ENCODE measurements at places on chromosomes 6 and 20. TPM values are rescaled to one million over a fixed set of nuclear protein-coding genes. Genes with fewer than 3 reads are reported as not detected.

DNA sequence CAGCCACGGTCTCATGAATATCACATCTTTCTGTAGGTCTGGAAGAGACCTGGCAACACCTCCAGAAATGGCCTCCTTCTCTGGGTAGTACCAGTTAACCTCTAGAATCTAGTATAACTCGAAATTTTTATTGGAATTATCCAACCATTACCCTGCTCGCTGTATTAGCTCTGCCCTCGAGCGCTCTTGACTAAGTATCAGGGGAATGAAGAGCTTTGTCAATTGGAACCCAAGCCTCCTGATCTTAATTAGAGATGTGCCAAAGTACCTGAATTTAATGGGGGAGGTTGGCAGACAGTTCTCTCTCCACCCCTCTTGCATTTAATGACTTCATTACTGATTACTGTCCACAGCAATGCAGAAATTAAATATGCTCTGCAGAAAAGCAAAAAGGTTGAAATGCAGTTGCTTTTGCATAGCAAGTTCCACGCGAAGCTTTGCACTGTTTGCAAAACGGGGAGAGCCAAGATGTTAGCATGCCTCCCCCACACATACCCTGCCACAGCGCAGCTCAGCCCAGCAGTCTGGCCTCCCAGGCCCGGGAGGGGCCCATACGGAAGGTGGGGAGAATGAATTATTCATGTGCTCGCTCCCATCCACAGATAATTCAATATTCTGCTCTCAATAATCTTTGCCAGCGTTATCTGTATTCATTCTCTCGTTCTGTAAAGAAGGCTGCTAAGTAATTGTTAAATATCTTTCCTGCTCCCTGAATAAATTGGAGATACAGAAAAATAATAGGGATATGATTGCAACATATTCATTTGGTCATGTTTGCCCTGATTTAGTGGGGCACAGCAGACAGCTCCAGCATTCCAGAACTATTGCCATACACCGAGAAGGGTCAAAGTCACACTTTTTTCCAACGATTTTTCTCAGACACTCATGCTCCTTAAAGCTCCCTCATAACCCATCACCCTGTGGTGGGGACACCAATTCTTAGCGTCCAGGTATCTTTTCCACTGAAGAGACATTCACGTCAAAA, 305.8 kb downstream of the CDH26 start:
- no peak for DNase-seq

DNA sequence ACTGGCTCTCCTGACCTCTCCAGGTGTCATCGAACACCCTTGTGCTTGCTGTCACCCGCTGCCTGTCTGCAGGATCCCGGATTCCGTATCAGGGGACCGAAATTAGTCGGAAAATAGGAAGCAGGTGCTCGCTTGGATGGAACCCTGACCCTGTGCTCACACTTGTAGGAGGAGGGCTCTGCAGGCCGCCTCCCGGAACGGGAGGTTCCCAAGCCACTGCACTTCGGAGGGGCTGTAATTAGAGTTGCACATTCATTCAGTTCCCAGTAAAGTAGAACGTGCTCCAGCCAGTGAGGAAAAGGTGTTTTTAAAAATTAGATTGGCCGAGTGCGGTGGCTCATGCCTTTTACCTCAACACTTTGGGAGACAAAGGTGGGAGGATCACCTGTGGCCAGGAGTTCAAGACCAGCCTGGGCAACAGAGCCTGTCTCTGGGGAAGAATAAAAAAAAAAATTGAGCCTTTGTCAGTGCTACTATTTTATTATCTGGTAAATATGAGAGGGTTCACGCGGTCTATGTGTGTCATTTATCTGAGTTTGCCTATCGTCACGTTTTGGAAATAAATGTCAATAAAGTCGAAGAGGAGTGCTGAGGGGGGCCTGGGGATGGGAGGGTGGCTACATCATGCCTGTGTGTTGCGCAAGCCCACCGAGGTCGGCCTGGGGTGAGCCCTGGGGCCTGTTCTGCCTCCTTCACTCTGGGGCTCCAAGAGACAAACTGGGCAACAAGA, 1.5 kb upstream of the GMEB2 start:
- peak; percentile 60 for DNase-seq

GRCh38 chr6:30939473-30939872, 1.3 kb upstream of the MUCL3 start:
- DNase-seq = no peak

- no peak for DNase-seq
Measured at GRCh38 chr6:113574147-113574546, 283.0 kb upstream of the MARCKS start.

GRCh38 chr6:9315966-9316650, 880.8 kb upstream of the SLC35B3 start:
- DNase-seq = no peak

- DNase-seq = no peak
Measured at GRCh38 chr6:28585335-28585734, 59.7 kb downstream of the GPX5 start.

GRCh38 chr20:40676491-40677269, 12.4 kb downstream of the MAFB start:
- DNase-seq = no peak

GRCh38 chr20:35886537-35886936, 67.8 kb downstream of the SCAND1 start:
- DNase-seq = no peak

- DNase-seq = no peak
Measured at GRCh38 chr6:28218312-28219248, 6.5 kb upstream of the ZSCAN9 start.

DNA sequence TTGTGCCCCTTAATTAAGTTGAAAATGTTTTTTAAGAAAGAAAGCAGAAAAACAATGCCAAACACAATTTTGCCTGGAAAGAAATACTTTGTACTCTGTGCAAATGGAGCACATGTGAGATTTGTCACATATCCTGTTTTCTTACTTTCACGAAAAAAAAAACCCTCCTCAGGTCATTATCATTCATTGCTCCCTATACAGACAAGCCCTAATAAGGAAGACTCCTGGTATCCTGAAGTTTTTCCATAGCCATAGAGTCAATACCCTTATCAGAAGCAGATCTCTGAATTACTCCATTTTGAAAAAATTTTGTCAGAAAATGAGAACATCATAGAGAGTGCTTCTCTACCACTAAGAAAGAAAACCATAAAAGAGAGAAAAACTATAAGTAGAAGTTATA, 14.0 kb upstream of the NT5E start:
- no peak for DNase-seq

- no peak for DNase-seq
Measured at GRCh38 chr20:37393863-37394542, 48.1 kb downstream of the SRC start.

- no peak for DNase-seq
Measured at GRCh38 chr20:57118964-57119363, 147.5 kb downstream of the BMP7 start.

- DNase-seq = no peak
Measured at GRCh38 chr6:126743076-126743475, 375.4 kb upstream of the RSPO3 start.

DNA sequence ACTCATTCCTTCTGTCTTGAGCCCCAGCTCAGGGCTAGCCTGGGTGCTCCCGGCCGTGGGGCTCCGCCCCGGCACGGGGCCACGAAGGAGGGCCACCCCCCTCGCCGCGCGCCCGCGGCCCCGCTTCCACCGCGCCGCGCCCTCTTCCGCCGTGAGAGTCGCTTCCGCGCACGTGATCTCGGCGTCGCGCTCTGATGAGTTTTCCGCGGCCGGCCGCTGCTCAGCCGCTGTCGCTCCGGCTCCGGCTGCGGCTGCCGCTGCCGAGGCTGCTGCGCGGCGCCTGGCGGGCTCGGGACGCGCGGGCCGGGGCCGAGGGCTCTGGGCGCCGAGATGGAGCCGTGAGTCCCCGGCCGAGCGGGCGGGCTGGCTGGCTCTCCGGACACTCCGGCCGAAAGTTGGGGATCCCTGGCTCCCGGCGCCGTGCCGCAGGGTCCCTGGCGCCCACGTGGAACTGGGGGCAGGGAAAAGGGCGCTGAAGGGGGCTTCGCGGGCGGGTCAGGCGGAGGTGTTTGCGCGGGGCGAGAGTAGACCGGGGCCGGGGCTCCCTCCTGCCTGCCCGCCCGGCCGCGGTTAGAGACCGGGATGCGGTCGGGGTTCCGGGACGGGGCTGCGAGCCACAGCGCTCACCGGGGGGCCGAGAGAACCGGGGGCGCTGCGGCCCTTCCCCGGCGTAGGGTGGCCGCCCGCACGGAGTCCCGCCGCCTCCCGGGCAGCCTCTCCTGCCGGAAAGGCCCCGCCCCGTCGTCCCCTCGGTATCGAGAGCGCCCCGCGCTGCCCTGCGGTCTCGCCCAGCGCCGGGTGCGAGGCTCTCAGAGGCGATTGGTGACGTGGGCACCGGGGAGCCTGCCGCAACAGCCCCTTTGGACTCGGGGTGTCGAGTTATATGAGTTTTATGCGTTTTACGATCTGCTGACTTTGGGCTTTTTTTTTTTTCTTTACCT, at the start of gene TMEM181:
TMEM181 (plus strand) TSS at position 197 of the 941 bp plus-strand sequence; CDS start at position 331, 134 bp downstream.
- peak; percentile 83 for DNase-seq

DNA sequence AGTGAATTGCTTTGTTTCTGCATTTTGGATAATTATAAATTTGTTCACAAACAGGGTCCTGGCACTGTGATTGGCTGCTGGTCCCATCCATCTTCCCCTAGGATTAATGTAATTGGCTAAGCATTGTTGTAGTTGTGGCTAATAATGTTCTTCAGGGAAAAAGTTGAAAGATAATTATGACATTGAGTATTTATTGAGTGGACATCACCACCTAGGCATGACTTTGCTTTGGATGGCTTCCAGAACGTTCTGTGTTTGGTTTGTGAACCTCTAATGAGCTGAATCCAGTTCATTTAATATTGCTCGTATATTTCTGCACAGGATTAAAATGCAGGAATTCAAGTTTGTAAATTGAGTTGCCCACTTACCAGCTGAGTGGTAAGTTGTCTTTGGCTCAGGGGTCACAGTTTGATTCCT, 55.1 kb downstream of the ARID1B start:
- DNase-seq = no peak

DNA sequence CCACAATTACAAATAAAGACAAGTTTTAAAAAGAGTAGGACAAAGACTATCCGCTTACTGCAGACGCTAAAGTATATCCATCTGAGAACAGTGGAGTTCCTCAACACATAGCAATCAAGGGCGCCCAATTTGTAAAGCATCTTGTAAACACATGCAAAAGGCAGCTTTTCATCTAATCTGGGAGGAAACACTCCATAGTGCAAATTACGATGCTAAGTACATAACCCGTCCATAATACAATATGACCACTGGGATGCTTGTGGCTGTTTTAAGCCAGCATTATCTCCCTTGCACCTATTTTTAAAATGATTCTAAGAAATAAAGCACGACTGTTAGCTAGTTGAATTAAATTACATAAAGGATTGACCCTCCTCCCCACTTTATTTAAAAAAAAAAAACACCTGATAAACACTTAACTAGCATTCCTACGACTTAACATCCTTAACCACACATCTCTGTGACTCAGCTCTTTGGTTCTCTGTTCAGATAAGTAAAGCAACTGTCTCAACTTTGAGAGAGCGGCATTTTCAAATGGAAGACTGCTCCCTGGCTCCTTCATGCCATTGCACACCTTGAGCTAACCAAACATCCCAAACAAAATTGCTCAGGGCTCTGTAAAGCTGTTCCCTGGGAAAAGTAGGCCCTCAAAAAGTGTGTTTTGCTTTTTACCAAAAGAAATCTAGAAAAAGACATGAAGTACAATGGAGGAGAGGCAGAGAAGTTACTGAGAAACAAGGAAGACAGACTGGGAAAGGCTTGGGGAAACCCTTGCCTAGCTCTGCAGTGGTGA, 14.2 kb downstream of the SLC22A23 start:
- no peak for DNase-seq

GRCh38 chr6:14930366-14930989, 315.4 kb upstream of the JARID2 start:
- no peak for DNase-seq

DNA sequence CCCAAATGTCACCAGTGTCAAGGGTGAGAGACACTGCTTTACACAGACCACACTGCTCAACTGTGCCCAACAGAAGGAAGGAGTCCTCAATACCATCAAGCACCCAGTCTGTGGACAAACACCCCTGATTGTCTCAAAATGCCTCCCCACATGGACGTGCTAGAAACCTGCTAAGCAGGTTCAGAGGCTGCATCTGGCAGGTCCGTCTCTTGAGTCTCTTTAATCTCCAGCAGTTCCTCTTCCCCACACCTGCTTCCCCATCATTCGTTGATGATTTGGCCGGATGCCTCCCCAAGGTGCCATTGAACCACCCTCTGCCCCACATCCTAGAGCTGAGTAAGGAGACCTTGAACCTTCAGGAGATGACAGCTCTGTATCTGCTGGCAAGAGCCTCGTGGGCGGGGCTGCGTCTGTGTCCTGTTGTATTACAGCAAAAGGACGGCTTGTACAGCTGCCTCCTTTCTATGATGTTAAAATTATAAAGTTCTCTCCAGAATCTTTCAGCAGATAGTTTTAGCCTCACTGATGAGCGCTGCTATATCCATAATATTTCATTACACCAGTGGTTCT, 179.2 kb downstream of the PREX1 start:
- DNase-seq = no peak

GRCh38 chr6:120056085-120056484, 706.5 kb upstream of the MAN1A1 start:
- DNase-seq = no peak

DNA sequence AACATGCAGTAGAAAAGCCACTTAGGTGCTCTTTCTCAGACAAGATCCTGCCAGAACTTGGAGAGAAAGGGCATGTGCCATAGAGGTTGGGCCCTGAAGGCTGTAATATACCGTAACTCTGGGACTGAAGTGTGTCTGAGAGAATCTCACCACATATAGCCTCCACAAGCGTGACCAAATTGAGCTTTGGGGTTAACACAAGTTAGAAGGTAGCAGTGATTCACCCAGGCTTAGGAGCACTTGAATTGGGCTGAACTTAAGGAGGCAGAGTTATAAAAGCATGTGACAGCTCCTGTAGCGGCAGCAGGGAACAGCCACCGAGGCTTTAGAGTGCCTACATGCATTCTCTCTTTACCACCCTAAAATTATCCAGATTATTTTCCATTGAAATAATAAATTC, 361.6 kb downstream of the PHF3 start:
- no peak for DNase-seq

DNA sequence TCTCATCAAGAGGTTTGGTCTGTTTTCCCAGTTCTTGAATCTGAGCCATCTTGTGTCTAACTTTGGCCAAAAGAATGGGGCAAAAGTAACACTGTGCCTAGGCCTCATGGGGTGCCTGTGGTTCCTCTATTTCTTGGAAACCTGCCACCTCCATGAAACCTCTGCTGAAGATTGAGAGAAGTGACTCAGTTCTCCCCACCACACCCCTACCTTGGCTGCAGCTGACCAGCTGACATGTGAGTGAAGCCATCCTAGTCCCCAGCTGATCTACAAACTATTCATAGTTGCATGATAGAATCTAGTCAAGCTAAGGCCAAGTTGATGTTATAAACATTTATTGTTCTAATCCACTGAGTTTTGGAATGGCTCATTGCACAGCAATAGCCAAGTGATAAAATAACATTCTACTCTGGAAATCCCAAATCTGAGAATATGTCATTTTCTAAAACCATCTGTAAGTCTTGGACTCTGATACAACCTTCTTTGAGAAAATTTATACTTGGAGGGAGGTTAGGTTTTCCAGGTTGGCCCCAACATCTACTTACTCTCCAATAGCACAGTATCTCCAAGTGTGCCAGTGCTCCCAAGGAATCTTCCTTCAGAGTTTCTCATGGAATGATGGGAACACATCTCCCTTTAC, 107.0 kb upstream of the SMLR1 start:
- no peak for DNase-seq

DPM1 gene
- 60.0 TPM for total RNA-seq

ZNF318 gene
- total RNA-seq = 11.5 TPM

FOXQ1 gene
- total RNA-seq = not detected

TP53TG5 gene
- not detected for total RNA-seq

SDCBP2 gene
- total RNA-seq = 4.1 TPM

SCRT2 gene
- total RNA-seq = not detected

PACRG gene
- not detected for total RNA-seq

PTCRA gene
- not detected for total RNA-seq

SLC17A3 gene
- 1.6 TPM for total RNA-seq

MICAL1 gene
- 47.8 TPM for total RNA-seq

Measured in activated T-helper 2 cell treated with anti-CD3 and anti-CD28 coated beads, Interferon-gamma antibody, Interleukin-2, Interleukin-4, amounts not matched to agents 10 μg/mL and 5 μg/mL and 100 μg/mL, durations not matched to agents 14 hours and 24 hours and 36 hours (primary cell).